ENCODE measurements at places on chromosomes 2 and 18.

GRCh38 chr2:40311026-40311425, 140.9 kb downstream of the SLC8A1 start:
- no peak for DNase-seq

DNA sequence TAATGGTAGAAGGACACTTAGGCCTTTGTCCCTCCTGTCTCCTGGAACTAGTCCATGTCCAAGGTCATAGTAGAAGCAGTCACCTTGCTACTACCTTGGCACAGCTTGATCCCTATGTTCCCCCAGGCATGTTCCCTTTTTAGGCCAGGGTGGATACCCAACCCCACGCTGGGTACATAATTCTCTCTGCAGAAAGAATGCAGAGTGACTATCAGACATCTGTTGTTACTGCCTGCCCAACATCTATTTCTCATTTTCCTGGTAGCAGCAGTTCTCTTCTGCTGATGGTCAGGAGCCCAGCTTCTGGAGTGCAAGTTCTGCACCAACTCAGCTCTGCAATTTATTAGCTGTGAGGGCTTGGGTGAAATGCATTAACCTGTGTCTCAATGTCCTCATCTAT, 4.4 kb upstream of the METTL21A start:
- no peak for DNase-seq

DNA sequence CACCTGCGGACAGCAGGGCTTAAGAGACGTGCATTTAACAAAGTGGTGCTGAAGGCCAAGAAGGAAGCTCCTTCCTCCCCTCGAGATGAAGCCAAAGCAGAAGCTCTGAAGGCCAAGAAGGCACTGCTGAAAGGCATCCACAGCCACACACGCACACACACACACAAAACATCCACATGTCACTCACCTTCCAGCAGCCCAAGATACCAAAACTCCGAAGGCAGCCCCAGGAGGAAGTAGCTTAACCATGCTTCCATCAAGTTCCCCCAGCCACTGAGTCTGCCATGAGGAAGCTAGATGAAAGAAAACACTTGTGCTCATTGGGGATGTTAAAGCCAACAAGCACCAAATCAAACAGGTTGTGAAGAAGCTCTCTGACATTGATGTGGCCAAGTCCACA, 175.7 kb upstream of the POU3F3 start:
- DNase-seq: no peak

DNA sequence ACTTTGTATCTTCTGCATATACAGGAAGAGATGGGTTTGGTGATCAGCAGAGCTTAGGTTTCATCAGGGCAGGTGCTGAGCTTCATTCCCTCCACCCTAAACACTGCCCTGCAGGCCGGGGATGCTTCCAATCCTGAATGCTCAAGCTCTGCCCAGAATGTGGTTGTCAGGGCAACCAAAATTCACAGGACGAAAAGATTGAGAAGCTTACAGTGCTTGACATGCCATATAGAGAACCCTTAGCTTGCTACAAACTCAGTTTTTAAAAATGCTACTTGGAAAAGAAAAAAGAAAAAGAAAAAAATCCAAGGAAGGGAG, 65.6 kb downstream of the SH3RF3 start:
- DNase-seq: no peak

GRCh38 chr2:10057231-10058107, 14.1 kb downstream of the KLF11 start:
- peak; percentile 65 for DNase-seq

DNA sequence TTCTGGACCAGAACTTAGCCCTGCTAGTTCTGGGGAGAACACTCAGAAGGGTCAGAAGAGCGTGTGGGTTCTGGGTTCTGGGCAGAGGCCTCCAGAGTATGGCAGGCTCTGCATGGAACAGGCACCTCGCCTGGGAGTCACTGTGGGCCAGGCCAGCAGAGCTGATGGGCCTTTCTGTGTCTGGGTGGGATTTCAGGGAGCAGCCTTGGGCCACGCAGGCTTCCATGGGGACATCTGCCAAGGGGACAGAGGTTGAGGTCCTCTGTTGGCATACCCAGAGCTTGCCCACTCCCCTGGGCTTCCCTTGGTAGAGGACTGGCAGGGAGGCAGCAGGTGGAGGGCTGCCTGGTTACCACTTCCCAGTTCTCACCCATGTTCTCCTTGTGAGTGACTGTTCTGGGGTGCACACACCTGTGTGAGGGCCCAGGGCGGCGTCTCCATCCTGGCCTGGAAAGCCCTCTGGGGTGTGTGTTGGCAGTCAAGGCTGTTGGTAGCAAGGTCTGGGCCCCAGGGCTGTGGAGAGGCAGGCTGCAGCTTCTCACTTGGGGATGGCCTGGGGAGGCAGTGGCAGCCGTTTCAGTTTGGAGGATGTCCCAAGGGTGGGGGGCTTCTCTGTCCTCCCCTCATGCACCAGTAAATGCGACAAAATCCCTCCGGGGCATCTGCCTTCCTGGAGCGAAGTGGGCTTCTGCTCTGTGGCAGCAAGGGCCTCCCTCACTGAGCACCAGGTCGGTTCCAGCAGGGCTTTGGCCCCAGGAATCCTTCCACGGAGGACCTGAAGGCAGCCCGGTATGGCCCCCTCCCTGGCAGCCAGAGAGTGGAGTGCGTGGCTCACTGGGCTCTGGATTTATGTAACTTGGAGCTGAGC, 74.6 kb upstream of the HDAC4 start:
- no peak for DNase-seq

- peak; percentile 60 for DNase-seq
Observed at GRCh38 chr18:63079114-63079513, 240.5 kb downstream of the BCL2 start.

DNA sequence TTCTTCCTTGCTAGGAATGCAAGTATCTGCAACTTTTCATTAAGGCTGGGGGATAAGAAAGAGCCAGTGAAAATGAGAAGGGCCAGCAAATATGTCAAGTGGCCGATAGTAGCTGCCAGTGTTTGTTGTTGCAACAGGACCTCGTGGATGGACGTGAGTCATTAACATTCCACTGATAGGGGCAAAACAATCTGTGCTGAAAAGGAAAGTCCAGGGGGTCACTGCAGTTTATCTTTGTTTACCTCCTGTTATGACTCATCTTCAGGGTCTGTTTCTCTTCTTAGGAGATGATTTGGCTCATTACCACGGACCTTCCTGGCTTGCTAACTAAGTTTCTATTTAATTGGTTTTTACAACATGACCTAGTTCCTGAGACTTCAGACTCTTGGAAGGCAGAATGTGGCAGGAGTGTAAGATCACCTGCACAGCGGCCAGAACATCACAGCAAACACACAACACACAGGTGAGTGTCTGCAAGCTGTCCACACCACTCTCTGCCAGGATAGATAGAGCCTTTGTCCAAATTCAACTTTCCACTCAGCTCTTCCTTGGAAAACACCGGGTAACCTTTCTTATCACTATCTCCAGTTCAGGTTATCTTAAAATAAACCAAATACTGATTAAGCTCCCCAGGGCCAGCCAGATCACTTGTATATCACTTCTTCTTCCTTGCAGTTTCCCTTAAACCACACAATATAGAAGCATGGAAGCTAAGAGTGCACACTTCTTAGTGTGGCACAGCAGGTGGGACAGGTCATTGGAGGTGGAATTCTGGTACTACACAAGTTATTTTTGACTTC, 157.5 kb upstream of the LMAN1 start:
- DNase-seq: no peak

- no peak for DNase-seq
Observed at GRCh38 chr2:237405605-237406004, 8.4 kb downstream of the COL6A3 start.

DNA sequence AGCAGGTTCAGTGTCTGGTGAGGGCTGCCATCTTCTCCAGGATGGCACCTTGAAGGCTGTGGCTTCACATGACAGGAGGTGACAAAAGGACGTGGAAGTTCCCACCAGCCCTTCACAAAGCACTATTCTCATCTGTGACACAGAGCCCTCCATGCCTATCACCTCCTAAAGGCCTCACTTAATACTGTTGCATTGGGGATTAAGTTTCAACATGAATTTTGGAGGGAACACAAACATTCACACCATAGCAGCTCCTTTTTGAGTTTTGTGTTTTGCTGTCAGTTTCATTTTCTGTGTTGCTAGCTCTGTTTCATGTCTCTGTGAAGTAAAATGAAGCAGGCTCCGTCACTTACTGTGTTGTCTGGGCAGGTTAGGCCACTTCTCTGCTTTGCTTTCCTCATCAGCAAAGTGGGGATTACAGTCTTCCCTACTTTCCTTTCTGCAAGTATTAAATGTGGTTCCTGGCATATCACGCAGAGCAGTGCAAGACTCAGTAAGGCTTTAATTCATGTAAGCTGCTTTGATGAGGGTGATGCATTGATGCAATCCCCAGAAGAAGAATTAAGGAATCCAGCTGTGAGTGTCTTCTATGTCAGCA, 31.6 kb downstream of the LIMS1 start:
- no peak for DNase-seq

DNA sequence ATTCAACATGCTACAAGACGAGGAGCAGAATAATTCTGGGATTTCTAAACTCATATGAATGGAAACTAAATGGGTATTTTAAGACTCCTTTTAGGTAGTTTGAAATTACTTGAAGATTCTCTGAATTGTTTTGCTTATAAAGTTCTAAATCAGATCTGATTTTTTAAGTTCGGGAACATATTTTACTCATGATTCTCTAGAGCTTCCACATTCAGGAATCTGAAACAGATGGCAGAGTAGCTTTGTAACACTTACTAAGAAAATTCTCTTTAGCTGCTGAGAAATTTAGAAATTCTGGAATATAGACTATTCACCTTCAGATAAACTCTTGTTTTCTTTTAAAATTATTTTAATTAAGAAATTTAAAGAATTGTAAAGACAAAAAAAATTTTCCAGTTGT, 13.7 kb downstream of the RBBP8 start:
- DNase-seq: no peak

DNA sequence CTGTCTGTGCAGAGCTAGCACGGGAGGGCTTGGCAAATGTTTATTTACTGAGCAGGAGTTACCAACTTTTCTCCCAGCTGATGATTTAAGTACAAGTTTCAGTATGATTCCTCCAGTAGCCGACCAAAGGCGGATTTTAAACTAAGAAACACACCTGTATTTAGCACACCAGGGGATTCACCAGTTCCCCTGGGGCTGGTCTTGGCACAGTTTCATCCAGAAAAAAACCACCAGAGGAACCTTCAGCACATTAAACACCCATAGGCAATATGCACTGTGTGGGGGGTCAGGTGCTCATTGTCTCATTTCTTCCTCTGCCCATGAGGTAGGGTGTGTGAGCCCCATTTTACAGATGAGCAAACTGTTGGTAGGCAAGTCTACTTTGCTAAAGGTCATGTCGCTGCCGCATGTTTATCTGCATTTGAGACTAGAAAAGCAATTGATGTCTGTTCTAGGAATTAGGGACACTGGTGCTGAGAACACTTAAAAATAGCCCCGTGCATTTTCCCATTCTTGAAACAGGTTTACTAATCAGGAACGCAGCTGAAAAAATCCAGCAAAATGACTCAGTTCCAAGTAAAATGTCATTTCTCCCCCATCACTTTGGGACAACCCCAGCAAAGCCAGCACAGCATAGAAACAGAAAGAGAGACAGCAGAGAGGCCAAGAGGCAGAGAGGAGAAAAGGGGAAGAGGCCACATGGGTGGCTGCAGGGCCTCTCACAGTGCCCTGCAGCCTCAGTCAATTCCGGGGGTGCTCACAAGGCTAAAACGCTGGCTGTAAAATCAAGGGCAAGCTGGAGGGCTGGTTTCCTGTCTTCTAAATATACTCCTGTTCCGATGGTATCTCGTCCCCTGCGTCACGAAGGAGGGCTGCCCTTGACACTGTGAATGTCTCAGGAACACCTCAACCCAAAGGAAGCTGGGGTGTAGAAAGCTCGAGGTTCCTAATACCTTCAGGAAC, 166.8 kb upstream of the ID2 start:
- DNase-seq: peak; percentile 93
